Activated CD4-positive, CD25-positive, alpha-beta regulatory T cell treated with anti-CD3 and anti-CD28 coated beads, Interleukin-2, amount 50 U/mL, for 24 hours (primary cell): ENCODE measurements at places on chromosomes 11 and 22.

- no peak for ATAC-seq
Measured at GRCh38 chr11:126423743-126424142, 68.3 kb downstream of the ST3GAL4 start.

DNA sequence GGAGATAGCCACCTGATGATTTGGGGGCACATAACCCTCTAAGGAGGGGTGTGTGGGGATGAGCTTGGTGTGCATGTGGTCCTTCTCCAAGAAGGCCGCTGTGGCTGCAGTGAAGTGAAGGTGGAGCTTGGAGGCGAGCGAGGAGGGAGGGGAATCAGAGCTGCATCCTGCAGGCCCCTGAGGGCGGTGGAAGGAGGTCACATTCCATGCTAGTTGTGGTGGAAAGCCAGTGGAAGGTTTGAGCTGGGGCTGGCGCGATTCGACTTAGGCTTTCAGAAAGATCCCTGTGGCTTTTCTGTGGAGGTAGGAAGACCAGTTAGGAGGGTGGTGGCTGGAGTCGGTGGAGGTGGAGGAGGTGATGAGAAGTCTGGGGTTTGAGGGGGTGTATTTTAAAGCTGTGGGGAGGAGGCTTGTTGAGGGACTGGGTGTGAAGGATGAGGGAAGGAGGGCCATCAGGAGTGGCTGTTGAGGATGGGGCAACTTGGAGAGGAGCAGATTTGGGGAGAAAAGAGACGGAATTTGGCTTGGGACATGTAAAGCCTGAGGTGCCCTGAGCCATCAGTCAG, 62.0 kb downstream of the TBC1D22A start:
- ATAC-seq: no peak

- ATAC-seq: no peak
Measured at GRCh38 chr11:106624377-106624776, 393.9 kb downstream of the GUCY1A2 start.

- no peak for ATAC-seq
Measured at GRCh38 chr11:64208086-64208795, 1.7 kb downstream of the FERMT3 start.

GRCh38 chr11:103699216-103699615, 337.2 kb upstream of the DDI1 start:
- no peak for ATAC-seq

- no peak for ATAC-seq
Measured at GRCh38 chr11:105073456-105074165, 28.5 kb upstream of the CARD16 start.

DNA sequence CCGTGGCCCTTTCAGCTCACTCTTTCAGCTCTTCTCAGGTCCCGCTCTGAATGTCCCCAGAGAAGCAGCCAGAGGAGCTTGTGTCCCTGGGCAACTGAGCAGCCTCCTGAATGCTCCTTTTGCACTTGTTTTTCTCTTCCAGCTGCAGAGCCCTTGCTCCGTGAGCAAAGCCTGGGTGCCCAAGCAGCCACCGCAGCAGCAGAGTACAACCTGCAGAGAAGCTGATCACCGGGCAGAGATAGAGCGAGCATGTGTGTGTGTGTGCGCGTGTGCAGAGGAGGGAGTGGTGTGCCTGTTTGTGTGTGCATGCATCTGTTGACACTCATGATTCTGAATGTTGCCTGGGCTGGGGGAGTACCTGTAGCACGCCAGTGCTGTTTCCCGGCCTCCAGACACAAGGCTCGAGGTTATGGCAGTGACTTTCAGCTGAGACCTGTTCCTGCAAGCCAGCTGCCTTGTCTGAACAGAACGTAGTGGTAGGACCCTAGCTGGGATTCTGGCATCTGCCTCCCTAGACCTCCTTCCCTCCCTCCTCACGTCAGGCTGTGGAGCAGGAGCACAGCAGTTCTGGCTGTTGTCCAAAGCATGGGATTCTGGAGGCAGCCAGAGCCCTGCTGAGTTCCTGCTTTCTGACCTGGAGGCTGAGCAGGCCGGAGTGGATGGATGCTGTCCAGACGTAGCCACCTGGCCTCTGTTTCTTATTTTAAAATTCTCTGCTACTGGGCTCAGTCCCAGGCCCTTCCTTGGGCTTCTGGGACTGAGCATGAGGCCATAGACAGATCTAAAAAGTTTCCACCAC, 4.5 kb upstream of the MAPK8IP1 start:
- no peak for ATAC-seq

DNA sequence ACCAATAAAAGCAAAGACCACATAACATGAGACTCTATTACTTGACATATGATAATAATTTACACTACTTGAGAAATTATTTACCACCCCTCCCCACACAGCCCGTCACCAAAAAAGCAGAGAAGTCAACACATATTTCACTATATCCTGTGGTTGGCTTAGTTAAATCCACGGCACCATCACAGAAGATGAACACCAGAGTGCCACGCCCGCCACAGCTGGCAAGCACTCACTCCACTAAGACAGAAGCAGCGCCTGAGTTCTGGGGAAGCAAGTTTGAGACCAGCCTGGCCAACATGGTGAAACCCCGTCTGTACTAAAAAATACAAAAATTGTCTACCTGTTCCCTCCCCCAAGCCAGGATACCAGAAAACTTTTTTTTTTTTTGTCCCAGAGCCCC, 53.1 kb downstream of the PACSIN2 start:
- no peak for ATAC-seq

GRCh38 chr11:121452609-121453150, at the start of gene SORL1-AS1:
Gene SORL1-AS1, minus strand, starts transcription at chr11:121452967.
- peak; percentile 78 for ATAC-seq

- no peak for ATAC-seq
Measured at GRCh38 chr11:121446752-121447156, 5.4 kb upstream of the SORL1 start.

GRCh38 chr22:24175160-24175808, 6.0 kb upstream of the SUSD2 start:
- ATAC-seq: peak; percentile 58

- ATAC-seq: peak; percentile 44
Measured at GRCh38 chr11:44608991-44609782, 43.7 kb downstream of the CD82 start.

DNA sequence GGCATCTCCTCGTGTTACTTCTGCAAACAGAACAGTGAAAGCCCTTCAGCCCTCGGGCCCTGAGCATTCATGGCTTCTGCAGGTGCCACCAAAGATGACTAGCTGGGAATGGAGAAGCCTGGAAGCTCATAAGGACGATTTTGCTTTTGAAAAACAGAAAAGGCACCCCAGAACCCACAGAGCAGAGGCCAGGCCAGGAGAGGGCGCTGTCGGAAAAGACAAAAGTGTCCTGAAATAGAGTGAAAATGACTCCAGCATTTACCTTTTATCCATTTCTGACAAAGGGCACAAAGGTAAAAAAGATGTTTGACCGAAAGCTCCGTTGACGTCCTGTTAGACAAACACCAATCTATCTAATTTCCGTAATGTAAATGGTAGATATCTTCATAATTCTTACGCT, 37.6 kb downstream of the ZNF195 start:
- no peak for ATAC-seq

- no peak for ATAC-seq
Measured at GRCh38 chr22:41907436-41908401, 7.2 kb downstream of the SHISA8 start.

- no peak for ATAC-seq
Measured at GRCh38 chr11:19092850-19093249, 24.1 kb upstream of the ZDHHC13 start.

- ATAC-seq: no peak
Measured at GRCh38 chr22:36713436-36713835, 9.9 kb upstream of the CACNG2 start.

DNA sequence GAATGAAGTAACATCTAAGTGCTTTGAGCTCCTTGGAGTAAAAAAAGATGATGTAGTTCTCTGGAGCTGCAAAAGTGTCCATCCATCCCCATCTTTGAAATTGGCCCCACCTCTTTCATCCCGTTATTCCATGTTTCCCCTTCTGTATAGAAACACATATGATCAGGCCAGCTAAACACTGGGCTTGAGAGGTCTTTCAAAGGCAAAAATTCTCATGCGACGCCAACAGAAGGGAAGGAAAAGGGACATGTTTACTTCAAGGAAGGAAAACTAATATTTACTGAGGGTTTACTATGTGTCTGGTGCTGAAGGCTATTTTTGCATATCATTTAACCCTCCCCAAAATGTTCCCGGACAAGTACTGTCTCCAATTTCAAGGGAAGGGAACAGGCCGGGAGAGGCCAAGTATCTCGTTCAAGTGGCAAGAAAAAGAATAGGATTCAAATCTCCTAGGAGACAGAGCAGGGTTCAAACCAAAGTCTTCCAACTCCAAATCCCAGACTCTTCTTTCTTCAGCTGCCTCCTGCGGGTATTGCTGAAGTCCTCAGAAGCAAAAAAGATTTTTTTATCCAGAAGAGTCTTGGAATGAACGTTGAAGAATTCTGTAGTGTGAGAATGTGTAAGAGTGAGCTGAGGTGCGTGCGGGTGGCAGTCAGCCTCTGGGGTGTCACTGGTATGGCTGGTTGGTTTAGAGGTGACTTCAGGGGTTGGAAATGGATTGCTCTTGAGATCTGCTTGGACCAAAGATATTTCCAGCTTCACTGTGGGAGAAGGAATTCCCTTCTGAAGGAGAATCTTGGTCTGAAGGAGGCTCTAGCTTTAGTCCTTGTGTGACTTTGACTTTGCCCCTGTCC, 10.1 kb downstream of the TECTA start:
- no peak for ATAC-seq

DNA sequence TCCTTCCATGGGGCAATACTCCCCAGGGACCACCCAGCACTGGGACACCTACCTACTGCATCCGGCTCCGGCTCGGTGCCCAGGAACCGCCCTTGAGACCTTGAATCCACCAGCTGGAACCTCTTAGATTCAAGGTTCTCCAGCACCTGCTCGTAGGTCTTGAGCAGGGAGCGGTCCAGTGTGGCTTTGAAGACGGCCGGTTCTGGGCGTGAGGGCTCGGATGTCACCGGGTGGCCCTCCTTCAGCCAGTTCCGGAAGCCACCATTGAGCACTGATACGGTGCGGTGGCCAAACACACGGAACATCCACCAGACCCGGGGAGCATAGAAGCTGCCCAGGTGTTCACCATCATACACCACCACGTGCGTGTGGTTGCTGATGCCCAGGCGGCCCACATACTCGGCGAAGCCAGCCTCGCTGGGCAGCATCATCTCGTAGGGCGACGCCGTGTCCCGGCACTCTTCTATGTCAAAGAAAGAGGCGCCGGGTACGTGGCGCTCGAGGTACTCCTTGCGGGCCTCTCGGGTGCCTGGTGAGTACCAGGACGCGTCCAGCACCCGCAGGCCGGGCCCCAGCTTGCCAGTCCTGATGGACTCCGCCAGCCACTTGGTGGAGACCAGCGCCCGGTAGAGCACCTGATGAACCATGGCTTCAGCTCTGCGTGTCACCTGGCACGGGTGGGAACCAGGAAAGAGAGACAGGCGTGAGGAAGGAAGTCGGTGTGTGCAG, 997 bp downstream of the TST start:
- ATAC-seq: no peak

DNA sequence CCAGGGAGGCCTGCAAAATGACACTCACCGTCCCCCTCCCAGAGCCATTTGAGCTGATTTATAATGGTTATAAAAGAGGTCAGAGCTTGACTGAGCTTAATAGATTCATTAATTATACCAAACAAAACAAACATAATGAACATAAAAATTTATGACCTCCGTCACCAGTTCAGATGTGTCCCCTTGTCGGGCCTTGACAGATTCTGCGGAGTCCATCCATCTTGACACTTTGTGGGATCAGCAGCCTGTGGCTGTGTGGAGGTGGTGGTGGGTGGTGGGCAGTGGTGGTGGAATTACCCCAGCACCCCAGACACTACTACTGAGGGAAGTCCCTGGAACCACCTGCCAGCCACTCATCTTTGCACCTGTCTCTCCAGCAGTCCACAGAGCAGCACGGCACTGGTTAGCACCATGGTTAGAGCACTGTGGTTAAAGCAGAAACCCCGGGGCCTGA, 83.5 kb downstream of the DSCAML1 start:
- ATAC-seq: no peak

DNA sequence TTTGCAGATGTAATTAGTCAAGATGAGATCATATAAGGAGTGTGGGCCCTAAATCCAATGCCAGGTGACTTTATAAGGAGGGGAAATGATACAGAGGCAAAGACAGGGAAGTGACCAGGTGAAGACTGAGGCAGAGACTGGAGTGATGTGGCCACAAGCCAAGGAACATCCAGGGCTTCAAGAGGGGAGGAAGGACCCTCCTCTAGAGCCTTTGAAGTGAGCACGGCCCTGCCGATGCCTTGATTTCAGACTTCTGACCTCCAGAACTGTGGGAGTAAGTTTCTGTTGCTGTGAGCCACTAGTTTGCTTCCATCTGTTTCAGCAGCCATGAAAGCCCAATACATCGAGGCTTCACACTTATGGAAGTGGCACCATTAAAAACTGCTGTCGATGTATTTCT, 78.7 kb downstream of the SHANK2 start:
- ATAC-seq: no peak

GRCh38 chr11:114562166-114562916, 2.7 kb upstream of the NXPE1 start:
- no peak for ATAC-seq

DNA sequence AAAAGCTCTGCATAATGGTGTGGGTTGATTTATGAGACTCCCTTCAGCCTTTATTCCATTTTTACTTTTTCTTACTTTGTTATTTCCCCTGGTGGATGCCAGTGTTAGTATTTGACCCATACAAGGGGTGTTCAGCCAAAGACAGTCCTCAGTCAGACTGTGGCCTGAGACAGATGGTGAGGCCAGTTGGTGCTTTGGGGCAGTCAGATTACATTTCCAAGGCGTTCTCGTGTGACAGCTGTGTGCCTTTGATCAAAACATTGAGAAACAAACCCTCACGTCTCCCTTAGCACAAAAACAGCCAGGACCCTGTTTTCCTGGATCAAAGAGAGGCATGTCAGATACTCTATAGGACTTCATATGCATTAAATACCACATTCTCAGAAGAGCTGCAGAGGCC, 31.3 kb upstream of the SLN start:
- no peak for ATAC-seq

GRCh38 chr11:93541884-93542810, 1.0 kb downstream of the SMCO4 start:
- peak; percentile 49 for ATAC-seq

DNA sequence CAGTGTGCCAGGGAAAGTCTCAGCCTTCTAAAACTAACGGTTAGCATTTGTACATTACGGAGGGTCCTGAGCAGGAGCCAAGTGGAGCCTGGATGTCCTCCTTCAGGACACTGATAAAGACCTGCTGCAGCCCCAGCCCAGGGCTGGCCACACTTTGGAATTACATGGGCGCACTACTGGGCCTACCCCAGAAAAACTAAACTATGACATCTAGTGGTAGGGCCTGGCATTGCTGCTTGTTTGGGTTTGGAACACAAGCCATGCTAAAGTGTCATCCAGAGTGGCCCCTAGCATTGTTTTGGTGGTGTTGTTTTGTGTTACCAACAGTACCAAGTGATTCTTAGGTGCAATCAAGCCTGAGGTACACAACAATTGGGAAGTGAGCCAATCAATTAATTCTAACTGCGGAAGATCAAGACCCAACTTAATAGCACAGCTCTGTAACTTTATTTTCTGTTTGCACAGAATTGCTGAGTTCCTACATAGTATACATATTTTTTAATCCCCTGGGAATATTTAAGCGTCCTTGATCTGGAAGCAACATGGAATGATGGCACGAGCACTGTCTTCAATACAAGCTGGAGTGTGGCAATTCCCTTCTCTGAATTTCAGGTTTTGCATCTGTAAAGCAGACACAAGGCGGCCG, 340.7 kb downstream of the LARGE1 start:
- ATAC-seq: no peak
